ENCODE measurements at places on chromosomes 1 and 21.
A peak's percentile ranks its signal among the peaks of the same experiment; 100 is the strongest.

DNA sequence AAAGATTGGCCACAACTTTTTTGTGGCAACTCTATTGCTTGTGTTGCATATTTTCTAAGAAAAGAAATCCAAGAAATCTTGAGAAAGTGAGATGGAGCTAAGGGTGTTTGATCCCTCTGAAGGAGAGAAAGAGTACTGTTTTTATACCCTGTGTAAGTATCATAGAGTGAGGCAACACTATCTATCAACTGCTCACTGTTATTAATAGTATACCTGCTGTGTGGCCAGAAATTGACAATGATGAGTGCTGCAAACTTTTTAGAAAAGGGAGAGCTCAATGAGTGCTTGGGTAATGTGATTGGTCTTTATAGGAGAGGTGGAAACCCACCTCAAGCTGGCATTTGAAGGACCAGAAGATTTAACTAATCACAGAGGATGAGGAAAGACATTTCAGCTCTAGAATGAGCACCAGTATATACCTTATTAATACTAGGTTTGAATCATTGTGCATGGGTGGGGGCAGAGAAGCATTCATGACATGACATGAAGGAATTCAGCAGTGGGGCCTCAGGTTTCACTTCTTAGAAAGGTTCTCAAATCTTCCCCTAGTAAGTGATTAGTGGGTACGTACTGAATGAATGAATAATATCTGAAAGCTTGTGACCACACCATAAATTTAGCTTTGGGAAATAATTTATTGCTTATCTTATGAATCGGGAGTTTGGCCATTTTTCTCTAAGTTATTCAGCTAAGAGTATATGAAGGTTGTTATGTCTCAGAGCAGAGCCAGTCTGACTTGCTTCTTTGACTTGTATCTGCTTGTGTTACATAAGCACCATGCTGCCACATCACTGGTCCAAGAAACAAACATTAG lies 169.2 kb upstream of the SGIP1 start:
- DNase-seq: no peak

GRCh38 chr1:204714861-204715511 lies 29.4 kb upstream of the LRRN2 start:
- peak; percentile 43 for DNase-seq

DNA sequence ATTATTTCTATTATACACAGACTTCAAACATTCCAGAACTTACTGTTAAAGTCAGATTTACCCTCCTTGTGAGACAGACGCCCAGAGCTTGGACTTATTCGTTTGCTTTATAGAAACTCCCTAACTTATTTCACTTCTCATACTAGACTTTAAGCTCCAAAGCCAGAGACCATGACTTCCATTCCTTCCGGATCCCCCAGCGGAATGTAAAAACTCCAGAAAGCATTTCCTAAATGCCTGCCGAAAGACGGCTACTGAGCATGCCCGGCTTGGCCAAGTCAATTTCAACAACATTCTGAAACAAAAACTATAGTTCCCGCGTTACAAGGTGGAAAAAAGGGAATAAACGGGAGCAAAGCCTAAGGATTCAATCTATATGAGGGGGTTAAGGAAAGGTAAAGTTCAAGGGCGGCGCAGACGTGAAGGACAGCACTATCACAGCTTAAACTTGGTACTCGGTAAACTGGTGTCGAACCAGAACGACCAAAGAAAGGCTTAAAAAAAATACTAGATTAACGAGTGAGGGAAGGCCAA lies 1.1 kb downstream of the USP48 start:
- peak; percentile 30 for DNase-seq

DNA sequence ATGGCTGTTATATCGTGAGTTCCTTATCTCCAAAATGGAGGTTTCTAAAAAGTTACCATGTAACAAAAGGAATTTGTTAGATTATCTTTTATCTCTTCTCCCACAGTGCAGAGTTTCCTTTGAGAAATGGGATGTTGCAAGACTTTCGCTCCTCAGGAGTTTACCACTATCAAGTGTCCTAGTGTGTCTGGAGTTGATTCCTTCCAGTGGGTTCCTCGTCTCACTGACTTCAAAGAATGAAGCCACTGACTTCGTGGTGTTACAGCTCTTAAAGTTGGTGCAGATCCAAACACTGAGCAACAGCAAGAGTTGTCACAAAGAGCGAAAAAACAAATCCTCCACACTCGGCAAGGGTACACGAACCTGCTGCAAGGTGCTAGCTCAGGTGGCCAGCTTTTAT lies 37.0 kb downstream of the SPAG17 start:
- no peak for DNase-seq

DNA sequence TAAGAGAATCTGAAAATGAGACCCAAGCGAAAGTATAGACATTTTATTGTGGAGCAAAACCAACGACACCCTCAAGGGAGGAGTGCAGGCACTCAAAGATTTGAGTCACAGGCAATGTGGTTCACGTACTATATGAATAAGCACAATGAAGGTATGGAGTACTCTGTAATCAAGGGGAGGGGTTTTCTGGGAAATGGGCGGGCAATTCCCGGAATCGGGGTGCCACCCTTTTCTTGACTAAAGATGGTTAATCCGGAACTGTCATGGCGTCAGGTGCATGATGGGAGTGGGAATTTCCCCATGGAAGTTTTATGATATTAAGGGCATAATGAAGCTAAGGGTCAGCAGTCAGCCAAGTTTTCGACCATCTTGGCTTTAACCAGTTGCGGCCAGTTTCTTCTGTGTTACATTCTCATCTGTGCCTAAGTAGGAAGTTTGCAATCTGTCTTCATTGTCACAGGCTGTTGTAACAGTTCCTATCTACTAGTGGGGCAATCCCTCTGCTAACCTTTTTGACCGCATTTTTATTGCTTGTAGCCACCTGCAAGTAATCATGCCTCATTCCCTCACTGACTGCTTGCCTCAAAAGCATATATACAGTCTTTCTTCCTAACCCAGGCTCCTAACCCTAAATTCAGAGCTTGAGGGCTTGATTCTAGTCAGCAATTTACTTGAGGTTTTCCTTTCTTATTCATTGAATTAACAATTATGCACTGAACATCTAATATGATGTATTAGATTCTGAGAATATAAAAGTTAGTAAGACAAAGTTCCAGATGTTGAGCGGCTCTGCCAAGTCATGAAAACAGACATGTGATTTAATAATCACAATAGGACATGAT lies 775 bp upstream of the AIM2 start:
- no peak for DNase-seq

Measured in endothelial cell (in vitro differentiated cells).